ENCODE measurements at places on chromosomes 12 and 14.

GRCh38 chr14:65351493-65352194, 60.9 kb upstream of the FUT8 start:
- no peak for DNase-seq

DNA sequence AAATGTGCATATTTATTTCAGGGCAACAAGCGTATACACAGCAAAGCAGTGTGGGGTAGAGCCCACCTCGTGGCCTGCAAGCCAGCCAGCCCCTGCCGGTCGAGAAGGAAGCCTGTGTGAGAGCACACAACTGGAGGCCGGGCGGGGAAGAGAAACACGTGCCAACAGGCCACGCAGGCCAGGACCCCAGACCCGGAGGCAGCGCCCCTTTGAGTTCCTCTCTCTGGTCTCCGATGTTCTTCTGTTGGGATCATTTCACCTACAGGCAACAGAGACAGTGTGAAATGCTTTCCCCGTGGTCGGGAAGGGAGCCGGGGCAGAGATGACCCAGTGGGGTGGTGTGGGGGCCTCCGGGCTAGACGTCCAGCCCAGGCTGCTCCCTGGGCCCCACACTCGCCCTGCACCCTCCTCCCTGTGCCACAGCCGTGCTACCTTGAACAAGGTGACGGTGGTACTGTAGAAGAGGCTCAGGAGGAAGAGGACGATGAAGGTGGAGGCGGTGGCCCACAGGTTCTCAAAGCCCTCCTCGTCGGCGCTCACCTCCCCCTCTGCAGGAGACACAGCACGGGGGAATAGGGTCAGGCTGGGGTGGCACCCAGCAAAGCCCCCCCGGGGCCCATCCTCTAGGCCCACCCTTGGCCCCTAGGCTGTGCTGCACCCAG, 325.5 kb downstream of the TMEM121 start:
- no peak for DNase-seq

GRCh38 chr12:97927977-97928376, 465.4 kb downstream of the RMST start:
- no peak for DNase-seq

- DNase-seq = peak; percentile 85
Measured at GRCh38 chr12:108618079-108618952, 15.4 kb downstream of the SELPLG start.

Data from RWPE1 (cell line).